ENCODE measurements at places on chromosomes 2 and 18. TPM values are rescaled to one million over a fixed set of nuclear protein-coding genes. Genes with fewer than 3 reads are reported as not detected.

- DNase-seq: no peak
Observed at GRCh38 chr2:59297816-59298215, 1056.7 kb upstream of the FANCL start.

DNA sequence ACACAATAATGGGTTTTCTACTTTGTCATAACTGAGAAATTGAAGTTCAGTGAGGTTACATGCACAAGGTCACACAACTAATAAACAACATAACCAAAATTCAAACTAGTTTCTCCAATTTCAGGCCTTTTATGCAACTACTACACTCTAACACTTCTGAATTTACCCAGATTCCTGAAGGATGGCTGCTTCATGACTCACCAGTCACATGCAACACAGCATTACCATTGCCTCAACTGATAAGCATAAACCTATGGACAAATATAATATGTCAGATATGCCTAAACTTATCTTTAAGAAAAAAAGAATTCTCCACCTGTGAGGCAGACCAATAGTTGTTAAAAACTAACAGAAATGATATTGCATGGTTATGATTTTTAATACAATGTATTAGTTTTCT lies 586.5 kb upstream of the SLC8A1 start:
- peak; percentile 10 for DNase-seq

- DNase-seq: no peak
Observed at GRCh38 chr2:171150694-171151285, 9.9 kb downstream of the TLK1 start.

Gene DPYSL5
- total RNA-seq: 1.2 TPM

DNA sequence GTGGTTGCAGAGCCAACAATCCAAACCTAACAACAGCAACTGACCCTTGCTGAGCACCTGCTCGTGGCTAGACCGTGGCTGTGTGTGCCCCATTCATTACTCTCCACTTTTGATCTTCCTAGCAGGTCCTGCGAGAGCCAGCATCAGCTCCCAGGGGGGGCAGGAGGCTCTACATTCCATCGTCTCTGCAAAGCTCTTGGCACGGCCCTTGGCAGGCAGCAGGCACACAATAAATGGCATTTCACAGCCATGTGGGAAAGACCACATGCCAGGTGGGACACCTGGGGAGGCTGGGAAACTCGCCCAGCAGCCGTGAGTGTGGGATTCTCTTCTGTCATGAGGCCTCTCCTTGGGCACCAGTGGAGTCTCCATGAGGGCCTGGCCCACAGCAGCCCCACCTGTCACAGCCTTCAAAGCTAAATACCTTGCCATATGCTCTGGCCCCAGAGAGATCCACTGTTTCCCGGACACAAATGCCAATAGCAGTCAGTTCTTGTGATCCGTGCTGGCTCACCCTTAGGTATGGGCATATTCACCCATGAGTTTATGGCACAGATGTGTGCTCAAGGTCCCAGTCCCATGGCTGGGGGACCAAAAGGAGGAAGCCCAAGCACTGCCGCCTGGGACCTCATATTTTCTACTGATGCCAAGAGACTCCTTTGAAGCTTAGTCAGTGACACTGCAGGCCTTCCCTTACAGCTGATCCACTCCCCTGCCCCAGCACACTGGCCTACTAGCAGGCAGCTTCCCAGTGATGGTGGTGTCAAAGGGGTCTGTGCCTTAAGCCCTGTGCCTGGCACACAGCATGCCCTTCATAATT lies 6.8 kb upstream of the TEX51 start:
- no peak for DNase-seq

DNA sequence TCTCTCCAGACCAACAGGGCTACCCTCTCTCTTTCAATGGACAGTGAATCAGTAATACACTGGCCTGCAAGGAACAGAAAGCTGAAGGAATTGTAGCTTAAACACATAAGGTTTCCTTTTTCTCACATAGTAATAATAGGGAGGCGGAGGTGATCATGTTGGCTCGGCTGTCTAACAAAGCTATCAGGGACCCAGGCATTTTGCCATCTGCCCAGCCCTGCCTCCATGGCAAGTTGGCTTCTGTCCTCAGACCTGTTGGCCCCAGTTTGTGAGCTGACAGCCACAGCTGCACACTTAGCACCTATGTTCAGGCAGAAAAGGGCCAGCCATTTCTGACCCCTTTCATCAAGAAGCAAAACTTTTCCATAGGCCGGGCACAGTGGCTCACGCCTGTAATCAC lies 2.0 kb upstream of the CHRNG start:
- no peak for DNase-seq

Gene FOXI3
- total RNA-seq: 0.60 TPM

GRCh38 chr2:16100006-16100405 lies 159.7 kb downstream of the MYCN start:
- DNase-seq: no peak

DNA sequence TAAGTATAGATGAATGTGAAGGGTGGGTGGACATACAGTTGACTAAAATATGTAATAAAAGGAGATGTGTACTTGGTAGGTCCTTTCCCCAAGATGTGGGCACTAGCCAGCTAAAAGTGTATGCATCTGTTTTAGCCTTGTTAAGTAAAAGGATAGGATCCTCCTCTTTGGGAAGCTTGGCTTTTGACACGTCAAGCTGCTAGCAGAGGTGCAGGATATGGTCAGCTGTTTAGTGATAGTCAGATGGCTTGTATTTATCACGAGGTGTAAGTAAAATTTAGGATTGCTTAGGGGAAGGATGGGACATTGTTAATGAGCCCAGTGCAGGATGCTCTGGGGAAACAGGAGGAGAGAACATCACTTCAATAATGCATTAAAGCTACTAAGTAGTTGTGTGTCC lies 1.5 kb downstream of the MFSD6 start:
- no peak for DNase-seq

DNA sequence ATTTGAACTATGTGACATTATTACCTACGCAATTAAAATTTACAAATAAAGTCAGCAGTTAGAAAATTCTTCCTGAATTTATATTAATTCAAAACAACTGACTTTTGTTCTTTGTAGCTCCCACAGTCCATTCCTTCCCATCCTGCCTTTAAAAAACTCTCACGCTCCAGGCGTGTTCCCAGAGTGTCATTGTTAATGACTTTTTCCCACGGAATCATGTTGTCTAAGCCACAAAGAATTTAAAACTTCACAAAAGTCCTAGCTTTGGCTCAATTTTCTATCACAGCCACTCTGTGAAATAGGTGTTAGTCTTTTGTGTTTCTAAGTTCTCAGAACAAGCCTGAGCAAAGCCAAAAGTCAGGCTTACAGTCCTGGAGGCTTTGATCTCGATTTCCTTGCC lies 26.5 kb downstream of the SLC1A4 start:
- peak; percentile 73 for DNase-seq

Gene ECEL1
- total RNA-seq: 0.14 TPM

Gene RBKS
- total RNA-seq: 1.6 TPM

GRCh38 chr18:44651918-44652572 lies 28.6 kb upstream of the SETBP1 start:
- DNase-seq: no peak

- DNase-seq: no peak
Observed at GRCh38 chr2:177692783-177693269, 300.3 kb downstream of the AGPS start.

DNA sequence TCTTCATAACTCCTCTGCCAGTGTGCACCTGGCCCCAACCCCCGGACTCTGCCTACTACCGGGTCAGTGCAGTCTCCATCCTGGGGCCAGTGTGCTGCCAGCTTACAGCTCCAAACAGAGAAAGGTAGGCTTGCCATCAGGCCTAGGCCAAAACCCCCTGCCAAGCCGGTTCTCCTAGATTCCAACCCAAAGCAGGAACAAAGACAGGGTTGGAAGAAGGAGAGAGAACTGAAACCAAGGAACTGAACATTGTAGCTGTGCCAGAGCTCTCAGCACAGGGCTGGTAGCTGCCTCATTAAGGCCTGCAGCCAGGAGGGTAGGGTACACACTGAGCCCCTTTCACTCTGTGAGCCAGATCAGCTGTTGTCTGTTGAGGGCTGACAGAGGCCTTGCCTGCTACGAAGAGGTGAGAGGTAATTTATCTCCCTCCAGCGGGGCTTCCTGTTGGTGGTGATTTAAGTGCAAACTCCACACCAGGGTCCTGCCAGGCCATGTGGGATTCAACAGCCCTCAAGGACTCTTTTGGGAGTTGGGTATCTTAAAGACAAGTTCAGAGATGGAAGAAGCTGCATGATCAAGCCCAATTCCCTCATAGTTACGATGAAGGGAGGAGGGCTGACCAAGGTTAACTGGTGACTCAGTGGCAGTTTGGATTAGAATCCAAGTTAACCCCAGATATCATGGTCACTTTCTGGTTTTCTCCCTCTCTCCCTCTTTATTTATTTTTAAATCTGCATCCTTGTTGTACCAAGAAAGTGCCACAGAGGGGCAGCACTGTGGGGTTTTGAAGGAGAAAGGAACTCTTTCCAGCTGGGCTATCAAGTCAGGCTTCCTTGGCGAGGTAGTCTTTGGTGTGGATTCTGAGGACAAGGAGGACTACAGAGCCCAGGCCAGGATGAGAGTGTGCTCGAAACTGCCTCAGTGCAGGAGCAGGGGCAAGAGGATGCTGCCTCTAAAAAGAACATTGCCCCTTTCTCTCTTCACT lies 48.1 kb downstream of the CYRIA start:
- no peak for DNase-seq

- DNase-seq: peak; percentile 16
Observed at GRCh38 chr2:218991674-218992168, 1.5 kb downstream of the CRYBA2 start.

Gene DSG3
- total RNA-seq: 0.64 TPM

DNA sequence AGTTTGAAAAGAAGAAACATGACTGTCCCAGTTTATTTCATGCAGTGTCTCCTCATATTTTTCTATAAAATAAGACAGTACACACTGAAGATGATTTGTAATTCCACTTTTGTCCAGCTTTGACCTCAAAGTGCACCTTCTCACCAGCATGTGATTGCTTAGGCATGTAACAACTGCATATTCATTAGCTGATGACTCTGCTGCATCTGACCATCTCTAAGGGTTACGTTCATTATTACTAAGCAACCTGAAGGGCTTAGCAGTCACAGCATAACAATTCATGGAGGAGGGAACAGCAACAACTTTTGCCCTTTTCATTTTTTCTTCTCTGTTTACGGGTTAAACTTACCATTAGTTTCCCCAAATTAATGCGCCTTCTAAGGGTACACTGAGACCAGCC lies 330.6 kb upstream of the PIK3C3 start:
- DNase-seq: peak; percentile 62

GRCh38 chr2:216888887-216889622 lies 29.2 kb upstream of the TNP1 start:
- no peak for DNase-seq

- DNase-seq: no peak
Observed at GRCh38 chr2:38407111-38407682, 30.1 kb upstream of the ATL2 start.

DNA sequence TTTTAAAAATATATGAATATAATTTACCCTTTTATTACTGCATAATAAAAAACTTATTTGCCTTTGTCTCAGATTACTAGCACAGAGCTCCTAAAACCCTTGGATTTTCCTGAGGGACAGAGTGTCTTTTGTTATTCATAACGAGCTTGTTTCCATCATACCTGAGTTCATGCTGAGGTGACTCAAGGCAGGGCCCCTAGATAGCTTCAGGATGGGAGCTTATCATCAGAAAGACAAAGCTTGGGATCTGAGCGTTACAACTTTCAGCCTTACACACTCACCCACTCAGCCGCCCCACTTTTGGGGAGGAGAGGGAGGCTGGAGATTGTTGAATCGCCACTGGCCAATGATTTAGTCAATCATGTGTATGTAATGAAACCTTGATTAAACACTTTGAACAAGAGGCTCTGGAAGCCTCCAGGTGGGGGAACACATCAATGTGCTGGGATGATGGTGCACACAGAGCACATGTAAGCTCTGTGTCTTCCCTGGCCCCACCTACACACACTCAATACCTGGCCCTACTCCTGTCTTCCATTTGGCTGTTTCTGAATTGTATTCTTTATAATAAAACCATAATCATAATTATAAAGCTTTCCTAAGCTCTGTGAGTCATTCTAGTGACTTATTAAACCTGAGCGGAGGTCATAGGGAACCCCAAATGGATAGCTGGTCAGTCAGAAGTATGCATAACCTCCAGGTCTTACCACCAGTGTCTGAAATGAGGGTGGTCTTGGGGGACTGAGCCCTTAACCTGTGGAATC lies 28.5 kb upstream of the DNAH7 start:
- DNase-seq: no peak

Gene TMEM178A
- total RNA-seq: 28.7 TPM

DNA sequence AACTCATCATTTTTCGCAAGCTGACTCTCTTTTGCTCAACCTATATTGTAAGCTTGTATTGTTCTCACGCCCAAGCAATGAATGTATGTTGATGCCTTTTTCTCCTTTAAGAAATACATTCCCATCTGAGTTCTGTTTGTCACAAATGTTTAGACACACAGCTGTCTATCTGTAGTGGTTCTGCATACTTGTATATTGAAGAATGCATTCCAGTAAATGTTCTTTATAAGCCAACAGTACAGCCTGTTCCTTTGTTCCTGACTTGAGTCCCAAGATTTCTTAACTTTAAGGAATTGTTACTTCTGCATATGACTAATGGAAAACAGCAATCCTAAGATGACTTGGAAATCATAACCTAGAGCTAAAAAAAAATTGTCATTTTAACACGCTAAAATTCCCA lies 849.1 kb upstream of the POU3F3 start:
- DNase-seq: no peak

GRCh38 chr18:57864615-57865121 lies 61.6 kb upstream of the ATP8B1 start:
- DNase-seq: no peak

Gene MC4R
- not detected for total RNA-seq

DNA sequence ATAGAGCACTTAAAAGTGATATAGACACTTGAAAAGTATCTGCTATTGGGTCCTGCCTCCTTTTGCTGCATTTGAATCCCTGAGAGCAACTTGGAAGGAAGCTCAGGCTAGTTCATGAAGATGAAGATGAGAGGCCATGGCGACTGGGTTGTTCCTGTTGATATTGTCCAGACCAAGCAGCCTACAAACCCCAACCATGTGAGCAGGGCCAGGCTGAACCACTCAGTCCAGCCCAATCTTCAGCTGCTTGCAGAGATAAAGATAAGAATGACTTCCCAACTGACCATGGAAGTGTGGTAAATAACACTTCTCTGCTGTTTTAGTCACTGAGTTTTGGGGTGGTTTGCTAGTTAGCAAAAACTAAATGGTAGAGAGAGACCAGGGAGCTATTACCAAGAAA lies 417.6 kb downstream of the SOX11 start:
- no peak for DNase-seq

Measured in astrocyte (in vitro differentiated cells and primary cell).